ENCODE measurements at places on chromosomes 5 and 9.

GRCh38 chr9:91296354-91296753 is 65.4 kb downstream of the AUH start:
- DNase-seq: no peak

DNA sequence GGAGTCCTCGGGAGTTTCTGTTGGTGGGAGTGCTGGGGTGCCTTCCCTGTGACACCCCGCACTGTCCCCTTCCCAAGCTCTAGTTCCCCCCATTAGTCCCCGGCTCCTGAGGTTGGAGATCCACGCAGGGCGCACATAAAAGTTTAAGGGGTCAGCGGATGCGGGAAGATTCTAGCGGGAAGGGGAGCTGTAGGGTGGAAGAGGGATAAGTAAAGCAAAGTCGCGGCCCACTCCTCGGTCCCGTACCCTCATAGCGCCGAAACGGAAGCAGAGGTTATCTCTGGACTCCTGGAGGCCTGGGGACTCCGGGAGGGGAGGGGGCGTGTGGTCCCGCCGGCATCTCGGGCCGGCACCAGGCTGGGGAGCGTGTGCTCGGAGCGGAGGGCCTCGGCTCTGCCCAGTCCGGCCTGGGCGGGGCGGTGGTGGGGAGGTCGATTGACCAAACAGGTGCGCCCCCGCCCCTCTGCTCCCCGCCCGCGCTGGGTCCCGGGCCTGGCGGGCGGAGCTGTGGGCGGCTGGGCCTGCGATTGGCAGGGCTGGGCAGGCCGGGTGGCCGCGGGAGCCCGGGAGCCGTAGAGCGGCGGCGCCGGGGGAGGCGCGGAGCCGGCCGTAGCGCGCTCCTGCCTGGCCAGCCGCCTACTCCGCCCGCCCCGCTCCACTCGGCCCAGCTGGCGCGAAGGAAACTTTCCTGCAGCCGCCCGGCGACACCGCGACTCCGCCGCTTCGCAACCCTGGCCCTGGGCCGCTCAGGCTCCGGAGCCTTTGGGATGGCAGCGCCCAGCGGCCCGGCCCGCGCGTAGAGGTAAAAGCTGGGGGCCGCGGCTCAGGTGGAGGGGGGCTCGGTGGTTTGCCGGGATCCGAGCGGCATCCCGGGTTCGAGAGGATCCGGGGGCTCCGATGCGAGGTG is 52.2 kb upstream of the DAB2IP start:
- no peak for DNase-seq

GRCh38 chr9:17837965-17838364 is 259.1 kb downstream of the SH3GL2 start:
- DNase-seq: no peak

DNA sequence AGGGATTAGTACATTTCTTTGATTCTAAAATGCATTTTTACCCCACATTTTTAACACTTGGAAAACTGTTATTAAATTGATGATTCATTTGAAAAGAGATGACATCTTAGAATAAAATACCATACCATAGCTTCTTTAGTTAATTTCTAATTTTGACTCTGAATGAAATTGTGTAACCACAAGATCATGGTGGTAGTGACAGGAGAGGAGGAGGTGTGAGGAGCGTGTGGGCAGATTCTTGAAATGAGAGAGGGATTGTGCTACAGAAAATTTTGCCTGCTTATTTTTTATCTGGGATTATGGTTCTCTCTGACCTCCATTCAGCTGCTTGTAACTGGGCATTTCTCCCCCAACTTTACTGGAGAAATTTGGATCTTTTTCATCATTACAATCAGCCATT is 173.3 kb upstream of the CLINT1 start:
- DNase-seq: no peak

GRCh38 chr5:111722140-111722539 is 34.9 kb downstream of the NREP start:
- DNase-seq: no peak

GRCh38 chr9:127180457-127181314 is 58.3 kb upstream of the ANGPTL2 start:
- DNase-seq: no peak

- DNase-seq: no peak
Observed at GRCh38 chr5:64040490-64040889, 78.2 kb upstream of the HTR1A start.

DNA sequence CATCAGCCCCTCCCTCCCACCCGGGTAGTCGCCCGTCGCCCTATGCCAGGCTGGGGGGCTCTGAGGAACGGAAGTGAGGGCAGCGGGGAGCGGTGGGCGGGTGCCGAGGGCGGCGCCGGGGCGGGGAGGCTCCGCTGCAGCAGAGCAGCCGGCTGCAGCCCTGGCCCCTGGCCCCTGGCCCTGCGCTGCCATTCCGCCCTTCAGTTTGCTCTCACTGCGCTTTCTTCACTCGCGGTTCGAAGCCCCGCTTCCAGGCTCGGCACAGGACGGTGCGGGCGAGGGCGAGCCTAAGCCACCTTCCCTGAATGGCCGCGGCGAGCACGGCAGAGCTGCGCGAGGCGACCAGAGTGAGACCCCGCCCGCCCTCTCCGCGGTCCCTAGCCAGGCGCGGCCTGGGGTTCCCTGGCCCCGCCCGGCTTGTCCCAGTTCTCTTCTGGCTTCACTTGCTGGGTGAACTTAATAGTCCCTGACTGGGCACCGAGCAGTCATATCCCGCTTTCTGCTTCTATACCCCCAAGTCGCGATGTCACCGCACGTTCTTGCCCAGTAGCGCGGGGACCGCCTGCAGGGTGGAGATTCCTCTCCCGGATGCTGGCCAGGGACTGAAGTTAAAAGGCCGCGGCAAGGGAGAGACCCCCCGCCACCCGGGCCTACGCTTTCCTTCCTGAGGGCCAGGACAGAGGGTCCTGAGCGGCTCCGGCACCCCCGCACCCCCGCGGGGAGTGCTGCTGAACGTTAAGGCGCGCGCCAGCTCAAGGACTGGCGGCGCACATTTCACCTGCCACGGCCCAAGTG is 623 bp upstream of the TRIM36 start:
- DNase-seq: peak; percentile 11

GRCh38 chr5:121870489-121870888 is 18.8 kb downstream of the FTMT start:
- no peak for DNase-seq

DNA sequence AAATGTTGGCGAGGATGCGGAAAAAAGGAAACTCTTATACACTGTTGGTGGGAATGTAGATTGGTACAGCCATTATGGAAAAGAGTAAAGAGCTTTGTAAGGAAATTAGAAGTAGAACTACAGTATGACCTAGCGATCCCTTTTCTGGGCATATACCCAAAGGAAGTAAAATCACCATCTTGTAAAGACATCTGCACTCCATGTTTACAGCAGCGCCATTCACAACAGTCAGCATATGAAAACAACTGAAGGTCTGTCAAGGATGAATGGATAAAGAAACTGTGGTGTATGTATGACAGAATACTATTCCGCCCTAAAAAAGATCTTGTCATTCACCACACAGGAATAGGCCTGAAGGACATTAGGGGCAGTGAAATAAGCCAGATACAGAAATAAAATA is 27.7 kb upstream of the SLC25A51 start:
- no peak for DNase-seq

DNA sequence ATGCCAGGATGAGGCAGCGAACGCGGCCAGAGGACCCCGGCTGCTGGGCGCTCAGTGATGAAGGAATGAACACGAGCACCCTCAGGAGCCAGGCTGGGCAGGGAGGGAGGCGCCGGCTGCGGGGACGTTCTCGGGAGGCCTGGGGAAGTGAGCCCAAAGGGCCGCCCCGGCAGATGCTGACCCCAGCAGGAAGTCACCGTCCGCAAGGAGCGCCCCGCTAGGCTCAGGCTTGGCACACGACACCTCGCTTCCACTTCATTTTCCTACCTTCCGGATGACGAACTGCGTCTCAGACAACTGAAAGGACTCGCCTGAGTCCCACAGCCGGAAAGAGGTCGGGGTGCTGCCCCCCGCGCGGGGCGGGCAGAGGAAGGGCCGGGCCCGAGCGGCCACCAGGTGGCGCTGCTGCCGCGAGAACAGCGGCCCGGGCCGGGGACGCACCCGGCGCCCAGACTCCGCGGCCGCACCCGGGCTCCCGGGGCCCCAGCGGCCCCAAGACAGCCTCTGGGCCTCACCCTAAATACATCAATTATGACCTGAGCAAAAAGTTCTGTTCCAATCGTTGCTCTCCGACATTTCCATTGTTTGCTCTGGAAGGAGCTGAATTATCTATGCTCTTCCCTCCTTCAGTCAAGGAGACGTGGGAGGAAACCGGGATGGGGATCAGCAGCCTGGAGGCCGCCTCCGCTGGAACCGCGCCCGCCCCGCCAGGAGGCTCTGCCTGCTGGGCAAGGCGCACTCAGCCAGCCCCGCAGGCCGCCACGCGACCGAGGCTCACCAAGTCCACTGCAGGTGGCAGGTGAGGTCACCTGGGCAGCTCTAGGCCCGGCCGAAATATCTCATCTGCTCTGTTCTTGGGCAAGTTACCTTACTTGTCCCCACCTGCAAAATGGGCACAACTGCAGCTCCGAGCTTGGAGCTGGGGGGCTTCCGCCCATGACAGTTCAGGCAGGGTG is 107.0 kb downstream of the ZNF354C start:
- peak; percentile 51 for DNase-seq

GRCh38 chr9:16147726-16148125 is 594.9 kb downstream of the CCDC171 start:
- no peak for DNase-seq

DNA sequence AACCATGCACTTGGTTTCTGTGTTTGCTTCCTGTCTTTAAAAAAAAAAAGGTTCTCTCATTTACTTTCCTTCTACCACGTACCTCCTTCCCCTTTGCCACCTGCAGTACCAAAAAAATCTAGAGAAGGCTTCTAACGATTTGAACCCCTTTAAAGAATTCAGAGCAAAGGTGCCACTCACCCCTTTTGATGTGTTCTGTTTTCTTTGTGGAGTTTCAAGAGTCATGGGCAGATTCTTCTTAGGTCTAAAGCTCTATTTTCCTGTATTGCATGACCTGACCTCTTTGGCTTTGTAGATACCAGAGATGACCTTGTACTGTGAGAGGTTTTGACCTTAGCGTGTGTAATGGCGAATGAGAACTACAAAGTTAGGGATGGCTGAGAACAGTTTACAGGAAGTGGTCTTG is 29.0 kb downstream of the TXNDC8 start:
- no peak for DNase-seq

DNA sequence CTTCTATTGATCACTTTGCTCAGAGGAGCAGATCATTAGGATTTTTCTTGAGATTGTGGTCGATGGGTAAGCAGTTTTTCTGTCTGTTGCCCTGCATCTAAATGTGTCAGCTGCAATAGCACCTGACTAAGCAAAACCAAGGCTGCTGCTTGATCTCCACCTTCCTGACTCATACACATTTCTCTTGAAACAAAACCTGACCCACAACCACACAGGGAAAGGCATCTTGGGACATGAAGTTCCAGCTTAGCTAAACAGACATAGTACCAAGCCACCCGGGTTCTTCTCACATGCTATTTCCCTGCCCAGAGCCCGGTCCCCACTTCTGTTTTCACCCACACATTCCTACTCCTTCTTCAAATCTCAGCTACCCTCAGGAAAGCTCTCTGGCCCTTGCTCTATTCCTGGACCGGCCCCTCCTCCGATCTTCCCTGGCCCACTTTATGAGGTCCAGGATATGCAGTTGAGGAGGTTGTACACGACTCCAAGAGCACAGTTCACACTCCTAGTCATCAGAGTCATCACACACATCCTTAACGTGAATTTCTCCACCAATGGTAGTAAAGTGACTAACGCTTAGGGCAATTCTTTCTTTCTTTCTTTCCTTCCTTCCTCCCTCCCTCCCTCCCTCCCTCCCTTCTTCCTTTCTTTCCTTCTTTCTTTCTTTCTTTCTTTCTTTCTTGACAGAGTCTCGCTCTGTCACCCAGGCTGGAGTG is 16.0 kb upstream of the ZBTB43 start:
- peak; percentile 46 for DNase-seq

DNA sequence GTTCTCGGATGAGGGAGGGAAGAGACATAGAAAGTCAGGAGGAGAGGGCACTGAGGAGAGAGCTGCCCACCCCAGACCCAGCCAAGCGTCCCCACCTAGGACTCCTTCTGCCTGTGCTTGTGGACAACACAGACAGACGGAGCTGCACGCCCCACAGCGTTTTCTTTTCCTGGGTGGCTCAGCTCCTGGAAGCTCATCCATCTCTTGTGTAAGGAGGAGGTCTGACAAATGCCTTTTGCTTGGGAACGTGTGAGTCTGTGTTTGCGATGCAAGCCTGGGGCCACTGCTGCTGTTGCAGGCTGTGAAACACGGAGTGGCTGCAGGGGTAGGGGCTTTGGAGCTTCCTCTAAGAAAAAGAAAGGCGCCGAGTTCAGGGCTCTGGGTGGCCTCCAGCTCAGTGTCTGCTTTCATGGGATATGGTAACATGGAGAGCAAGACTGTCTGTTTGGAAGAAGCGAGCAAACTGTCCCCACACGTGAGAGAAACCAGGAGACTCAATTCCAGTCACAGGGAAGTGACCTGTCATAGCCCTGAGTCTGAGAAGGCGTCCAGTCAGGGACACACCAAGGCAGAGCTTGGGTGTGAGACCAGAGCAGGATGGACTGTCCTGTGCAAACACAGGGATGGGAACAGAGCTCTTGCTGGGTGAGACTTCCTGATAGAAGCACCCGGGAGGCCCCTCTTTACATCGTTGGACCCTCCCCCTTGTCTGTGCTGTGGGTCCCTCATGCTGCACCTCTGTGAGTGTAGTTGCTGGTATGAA is 42.7 kb downstream of the GADD45G start:
- no peak for DNase-seq

GRCh38 chr9:123020796-123021195 is 12.7 kb upstream of the GPR21 start:
- no peak for DNase-seq

DNA sequence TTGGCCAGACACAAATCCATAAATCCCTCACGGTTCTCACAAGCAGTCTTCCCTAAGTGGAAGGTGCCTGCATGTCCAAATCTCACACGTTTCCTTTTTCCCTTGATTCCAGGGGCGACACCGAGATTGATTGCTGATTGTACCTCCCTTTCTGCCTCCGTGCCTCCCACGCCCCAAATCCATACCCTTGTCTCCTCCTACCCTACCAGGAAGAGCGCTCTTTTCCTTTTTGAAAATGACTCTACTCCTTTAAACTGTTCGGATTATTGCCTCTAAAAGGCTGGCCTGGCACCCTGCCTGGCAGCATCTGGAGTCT is 4.5 kb downstream of the STC2 start:
- no peak for DNase-seq

DNA sequence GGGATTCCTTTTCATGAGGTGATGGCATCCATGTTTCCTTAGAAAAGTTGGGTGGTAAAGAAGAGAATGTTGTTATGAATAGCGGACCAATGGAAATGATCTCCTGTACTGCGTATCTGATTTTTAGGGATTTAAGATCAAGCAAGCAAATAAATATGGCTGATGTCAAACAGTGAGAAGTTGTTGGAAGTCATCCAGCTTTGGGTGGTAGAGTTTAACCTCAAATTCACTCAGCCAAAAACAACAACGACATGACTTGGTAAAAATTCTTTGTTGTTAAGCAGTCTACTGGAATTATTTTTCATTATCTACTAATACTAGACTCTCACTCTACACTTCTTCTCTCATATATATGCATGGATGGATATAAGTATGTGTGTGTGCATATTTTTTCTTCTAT is 426.5 kb downstream of the CTNND2 start:
- DNase-seq: no peak
